GM23248 (cell line): ENCODE measurements at places on chromosomes 12 and 14. TPM values are rescaled to one million over a fixed set of nuclear protein-coding genes. Genes with fewer than 3 reads are reported as not detected.

DNA sequence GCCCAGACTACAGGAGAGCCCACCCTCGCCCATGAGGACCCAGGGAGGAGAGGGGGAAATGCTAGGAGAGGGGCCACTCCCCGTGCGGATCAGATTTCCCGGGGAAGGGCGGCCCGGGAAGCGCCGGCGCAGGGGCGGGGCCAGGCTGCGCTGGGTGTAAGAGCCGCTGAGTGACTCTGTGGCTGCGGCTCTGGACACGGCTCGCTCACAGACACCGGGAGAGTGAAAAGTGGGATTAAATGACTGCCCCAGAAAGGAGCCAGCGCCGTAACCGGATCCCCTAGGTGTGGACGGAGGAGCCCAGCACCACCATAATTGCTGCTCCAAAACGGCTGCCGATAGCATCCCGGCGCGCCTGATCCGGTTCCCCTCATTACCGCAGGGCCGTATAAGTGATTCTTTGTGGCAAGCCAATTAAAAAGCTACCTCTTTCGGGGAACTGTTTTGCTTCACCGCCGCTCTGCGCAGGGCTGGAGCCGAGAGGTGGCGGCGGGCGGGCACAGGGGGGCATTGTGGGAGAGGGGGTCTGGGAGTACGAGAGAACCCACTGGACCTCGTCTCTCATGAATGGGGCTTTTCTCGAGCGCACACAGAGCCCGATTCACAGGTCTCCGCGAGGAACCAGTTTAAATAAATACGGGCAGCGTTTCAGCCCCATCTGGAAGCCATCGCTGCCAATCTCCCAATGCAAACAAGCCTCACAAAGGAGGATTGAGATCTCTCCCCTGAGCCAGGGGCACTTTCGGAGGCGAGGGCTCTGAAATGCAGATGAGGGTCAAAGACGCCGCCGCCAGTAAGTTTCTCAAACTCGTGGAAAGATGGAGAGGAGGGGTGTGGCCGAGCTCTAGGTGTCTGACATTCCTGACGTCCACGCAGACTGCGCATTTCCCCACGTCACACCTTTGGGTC, 2.5 kb downstream of the COL2A1 start:
- H3K27me3 ChIP-seq = peaks cover 63% of the 10 kb centered on the region
- peak overlapping the region; percentile 14; the same call in 1 of the 2 replicates for H3K27ac ChIP-seq
- no peaks in the 10 kb centered on the region for H3K36me3 ChIP-seq
- peak overlapping the region; percentile 74 for H3K4me3 ChIP-seq
- H3K4me1 ChIP-seq = peaks cover 6% of the 10 kb centered on the region; the same call in 1 of the 2 replicates

DNA sequence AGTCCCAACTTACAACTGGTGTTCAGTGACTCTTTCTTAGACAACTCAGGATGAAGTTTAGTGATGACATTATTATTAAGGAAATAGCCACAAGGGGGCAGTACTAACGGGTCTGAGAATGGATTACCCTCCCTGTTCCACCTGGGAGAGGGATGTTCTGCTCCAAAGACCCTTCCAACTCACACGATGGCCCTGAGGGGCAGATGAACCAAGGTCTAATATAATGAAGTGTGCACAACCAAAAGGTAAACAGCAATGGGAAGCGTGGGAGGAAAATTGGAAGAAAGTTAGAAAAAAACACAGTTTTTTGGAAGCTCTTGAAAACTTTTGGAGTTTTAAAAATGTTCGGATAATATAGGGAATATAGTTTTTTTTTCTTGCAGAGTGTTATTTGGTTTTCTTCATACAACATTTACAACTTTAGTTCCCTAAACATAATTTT, 24.0 kb downstream of the FGF6 start:
- no peak overlapping the region for H3K27ac ChIP-seq
- H3K27me3 ChIP-seq = peaks cover 29% of the 10 kb centered on the region
- H3K36me3 ChIP-seq = no peaks in the 10 kb centered on the region
- no peak overlapping the region for H3K4me3 ChIP-seq

GRCh38 chr14:34794217-34794616, 79.8 kb upstream of the CFL2 start:
- no peaks in the 10 kb centered on the region for H3K27me3 ChIP-seq
- peak; percentile 22 for DNase-seq
- no peak overlapping the region for H3K27ac ChIP-seq
- H3K36me3 ChIP-seq = peaks cover 28% of the 10 kb centered on the region
- H3K4me1 ChIP-seq = no peaks in the 10 kb centered on the region; the same call in 1 of the 2 replicates

The SERPINA5 gene
- polyA plus RNA-seq = not detected in 2 replicates

The GMFB gene
- polyA plus RNA-seq = 74.9 and 76.8 TPM in 2 replicates

- peak; percentile 55 for DNase-seq
- H3K27ac ChIP-seq = no peak overlapping the region
- H3K4me3 ChIP-seq = no peak overlapping the region
- H3K4me1 ChIP-seq = peaks cover 37% of the 10 kb centered on the region
- H3K27me3 ChIP-seq = no peaks in the 10 kb centered on the region
These were observed 99.8 kb upstream of the DIO2 start for GRCh38 chr14:80310938-80311750.

The RPS6KL1 gene
- 0.23 TPM in 1 of 2 replicates, not detected in the other for polyA plus RNA-seq

DNA sequence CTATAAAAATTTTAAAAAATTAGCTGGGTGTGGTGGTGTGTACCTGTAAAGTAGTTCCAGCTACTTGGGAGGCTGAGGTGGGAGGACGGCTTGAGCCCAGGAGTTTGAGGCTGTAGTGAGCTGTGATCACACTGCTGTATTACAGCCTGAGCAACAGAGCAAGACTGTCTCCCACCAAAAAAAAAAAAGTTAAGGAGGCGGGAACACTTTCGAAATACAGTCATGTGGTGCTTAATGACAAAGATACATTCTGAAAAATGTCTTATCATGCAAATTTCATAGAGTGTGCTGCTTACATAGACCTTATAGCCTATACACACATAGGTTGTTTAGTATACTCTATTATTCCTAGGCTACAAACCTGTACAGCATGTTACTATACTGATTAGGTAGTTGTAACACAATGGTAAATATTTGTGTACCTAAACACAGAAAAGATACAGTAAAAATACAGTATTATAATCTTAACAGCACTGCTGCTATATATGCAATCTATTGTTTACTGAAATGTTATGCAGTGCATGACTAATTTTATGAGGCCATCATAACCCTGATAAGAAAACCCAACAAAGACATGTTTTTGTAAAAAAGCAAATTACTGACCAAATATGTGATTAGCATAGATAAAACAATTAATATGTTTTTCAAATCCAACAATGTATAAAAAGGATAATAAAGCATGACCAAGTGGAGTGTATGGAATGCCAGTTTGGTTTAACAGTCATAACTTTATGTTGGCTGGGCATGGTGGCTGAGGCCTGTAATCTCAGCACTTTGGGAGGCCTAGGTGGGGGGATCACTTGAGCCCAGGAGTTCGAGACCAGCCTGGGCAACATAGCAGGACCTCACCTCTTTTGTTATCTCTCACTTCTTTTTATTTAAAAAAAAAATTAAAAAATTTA, 11.4 kb downstream of the EIF2S1 start:
- no peak for DNase-seq
- H3K4me1 ChIP-seq = peaks cover 3% of the 10 kb centered on the region; the same call in 1 of the 2 replicates
- H3K27ac ChIP-seq = no peak overlapping the region
- no peak overlapping the region for H3K4me3 ChIP-seq
- H3K27me3 ChIP-seq = no peaks in the 10 kb centered on the region
- peaks cover 76% of the 10 kb centered on the region for H3K36me3 ChIP-seq

- no peak for DNase-seq
- H3K36me3 ChIP-seq = peaks cover 24% of the 10 kb centered on the region
- H3K27ac ChIP-seq = no peak overlapping the region
- no peaks in the 10 kb centered on the region; the same call in 1 of the 2 replicates for H3K4me1 ChIP-seq
- no peak overlapping the region for H3K4me3 ChIP-seq
These were observed 3.4 kb downstream of the PNP start for GRCh38 chr14:20472536-20473169.

GRCh38 chr12:65192963-65193516, 23.7 kb downstream of the LEMD3 start:
- no peaks in the 10 kb centered on the region for H3K4me1 ChIP-seq
- H3K27ac ChIP-seq = no peak overlapping the region
- no peak overlapping the region for H3K4me3 ChIP-seq
- H3K27me3 ChIP-seq = no peaks in the 10 kb centered on the region
- DNase-seq = no peak

DNA sequence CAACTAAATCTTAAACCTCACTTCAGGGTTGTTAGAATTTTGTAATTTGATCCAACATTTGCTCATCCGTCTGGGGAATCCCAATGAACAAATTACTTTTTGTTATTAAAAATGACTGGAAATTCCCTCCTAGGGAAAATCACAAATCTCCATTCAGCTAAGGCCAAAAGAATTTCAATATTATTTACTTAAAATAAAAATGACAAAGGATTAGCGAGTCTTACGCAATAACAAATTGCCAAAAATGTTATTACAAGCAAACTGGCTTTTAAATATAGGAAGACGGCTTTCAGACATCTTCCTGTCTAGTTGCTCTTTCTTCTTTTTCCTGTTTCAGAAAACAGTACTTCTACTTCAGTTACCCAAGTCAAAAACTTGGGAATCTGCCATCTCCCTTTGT, 92.4 kb upstream of the TSPAN8 start:
- H3K4me1 ChIP-seq = no peaks in the 10 kb centered on the region
- no peaks in the 10 kb centered on the region for H3K27me3 ChIP-seq
- no peak for DNase-seq
- no peak overlapping the region for H3K27ac ChIP-seq
- 0 out of 2 replicates have a peak, but pooled peaks cover 3% of the 10 kb centered on the region for H3K36me3 ChIP-seq

GRCh38 chr12:79200176-79200575, 335.6 kb downstream of the SYT1 start:
- no peak overlapping the region for H3K27ac ChIP-seq
- H3K36me3 ChIP-seq = no peaks in the 10 kb centered on the region
- no peak for DNase-seq
- H3K27me3 ChIP-seq = no peaks in the 10 kb centered on the region

The CLEC4D gene
- not detected in 2 replicates for polyA plus RNA-seq

The LRRC43 gene
- polyA plus RNA-seq = 1.5 and 1.9 TPM in 2 replicates

The GUCY2C gene
- not detected in 2 replicates for polyA plus RNA-seq

The ACSS3 gene
- 1.4 and 1.5 TPM in 2 replicates for polyA plus RNA-seq
